Stimulated activated CD8-positive, alpha-beta memory T cell treated with anti-CD3 and anti-CD28 coated beads, Interleukin-7, amount 100 ng/mL, for 48 hours (primary cell): ENCODE measurements at places on chromosomes 7 and 10.

DNA sequence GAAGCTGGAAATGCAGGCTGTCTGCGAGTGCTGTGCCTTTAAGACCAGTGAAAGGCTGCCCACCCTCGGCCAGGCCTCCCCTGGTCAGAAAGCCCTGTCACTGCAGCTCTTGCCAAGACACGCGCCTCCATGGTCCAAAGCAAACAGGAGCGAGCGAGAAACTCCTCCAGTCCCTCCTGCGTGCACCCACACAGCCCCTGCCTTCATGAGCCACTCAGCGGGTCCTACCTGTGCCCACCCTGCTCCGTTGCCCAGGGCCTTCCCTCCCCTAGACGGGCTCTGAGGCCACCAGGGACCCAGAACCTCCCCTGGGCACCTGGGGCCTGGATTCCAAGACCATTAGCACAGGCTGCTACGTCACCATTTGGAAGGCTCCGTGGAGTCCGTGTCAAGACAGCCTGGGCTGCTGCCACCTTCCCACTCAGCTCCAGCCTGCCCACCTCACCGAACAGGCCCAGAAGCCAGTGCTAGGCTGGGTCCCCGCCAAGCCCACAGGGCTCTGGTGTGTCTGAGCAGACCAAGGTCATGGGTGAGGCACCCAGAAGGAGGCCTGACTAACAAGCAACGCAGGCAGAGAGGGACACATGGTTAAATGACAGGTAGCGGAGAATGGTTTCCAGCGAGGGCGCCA is 144.5 kb downstream of the NEURL1 start:
- DNase-seq: no peak

DNA sequence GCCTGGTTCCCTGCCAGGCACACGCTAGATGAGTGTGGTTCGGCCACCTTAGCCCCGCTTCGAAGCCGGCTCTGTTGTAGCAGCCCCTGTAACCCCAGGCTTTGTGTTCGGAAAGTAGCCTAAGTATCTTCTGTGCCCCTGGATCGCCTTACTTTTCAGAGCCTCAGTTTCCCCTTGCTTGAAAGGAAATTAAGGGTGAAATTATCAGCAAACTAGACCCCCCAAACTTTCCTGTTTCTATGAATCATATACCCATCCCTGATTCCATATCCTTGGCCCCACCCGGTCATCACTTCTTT is 312 bp downstream of the PDCD11 start:
- no peak for DNase-seq

DNA sequence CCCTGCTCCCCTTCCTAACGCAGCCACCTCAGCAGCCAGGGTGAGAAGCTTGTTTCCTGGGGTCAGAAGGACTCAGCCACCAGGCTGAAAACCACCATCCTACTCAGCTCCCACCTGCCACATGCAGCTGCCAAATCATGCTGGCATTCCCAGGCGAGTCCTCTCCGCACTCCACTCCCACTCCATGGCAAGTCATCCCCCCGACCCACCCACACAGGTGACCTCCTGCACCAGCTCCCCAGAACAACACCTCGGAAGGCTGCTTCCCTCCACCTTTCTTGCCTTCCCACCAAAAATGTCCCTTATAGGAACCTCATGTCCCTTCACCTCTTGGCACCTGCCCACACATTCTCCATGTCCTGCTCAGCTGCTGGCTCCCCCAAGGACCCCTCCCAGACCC is 4.6 kb downstream of the PDAP1 start:
- no peak for DNase-seq

GRCh38 chr7:36216063-36216684 is 63.1 kb downstream of the EEPD1 start:
- DNase-seq: no peak

DNA sequence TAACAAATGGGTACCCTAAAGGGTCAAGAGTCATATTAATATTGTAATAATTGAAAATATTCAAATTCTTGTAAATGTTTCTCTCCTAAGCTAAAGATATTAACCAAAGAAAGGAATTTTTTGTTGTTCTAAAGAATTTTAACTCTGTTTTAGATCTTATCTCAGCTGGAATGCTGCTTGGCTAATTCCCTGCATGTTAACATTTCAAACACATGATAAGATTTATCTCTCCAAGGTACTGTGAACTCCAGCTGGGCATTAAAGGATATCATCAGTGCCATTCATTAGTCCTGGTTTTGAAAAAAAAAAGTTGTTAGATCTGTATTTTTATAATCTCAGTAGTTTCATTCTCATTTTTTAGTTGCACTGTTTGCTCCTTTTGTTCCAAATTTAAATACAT is 76.9 kb downstream of the MAPK8 start:
- no peak for DNase-seq

DNA sequence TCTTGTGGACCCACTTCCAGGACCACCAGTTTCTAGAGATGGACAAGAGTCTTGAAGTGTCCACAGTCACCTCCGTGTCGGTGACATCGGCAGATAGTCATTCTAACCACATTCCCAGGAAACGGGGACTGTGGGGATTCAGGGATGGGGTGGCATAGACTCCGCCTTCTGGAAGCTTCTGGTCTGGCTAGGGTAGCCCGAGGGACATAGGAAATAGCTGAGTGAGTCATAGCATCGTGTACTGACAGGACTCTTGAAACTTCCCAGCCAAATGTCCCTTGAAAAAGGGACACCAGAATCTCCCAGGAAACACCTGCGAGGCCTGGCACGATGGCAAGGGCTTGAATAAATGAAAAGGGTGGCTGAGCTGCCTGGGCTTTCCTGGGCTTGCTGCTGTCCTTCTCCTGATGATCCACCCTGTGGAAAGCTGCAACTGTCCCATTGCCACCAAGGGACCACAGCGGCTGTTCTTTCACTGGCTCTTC is 84.1 kb upstream of the LRRC4 start:
- no peak for DNase-seq

GRCh38 chr7:79298145-79298760 is 155.2 kb downstream of the MAGI2 start:
- DNase-seq: no peak

DNA sequence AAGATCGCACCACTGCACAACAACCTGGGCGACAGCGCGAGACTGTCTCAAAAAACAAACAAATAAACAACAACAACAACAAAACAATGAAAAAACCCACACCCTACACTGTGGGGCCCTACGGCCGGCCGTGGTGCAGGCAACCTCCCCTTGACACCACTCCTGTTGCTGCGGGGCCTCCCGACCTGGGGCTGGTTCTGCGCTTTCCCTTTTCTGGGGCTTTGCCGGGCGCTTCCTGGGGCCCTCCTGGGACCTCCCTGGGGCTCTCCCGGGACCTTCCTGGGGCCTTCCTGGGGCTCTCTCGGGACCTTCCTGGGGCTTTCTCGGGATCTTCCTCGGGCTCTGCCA is 46.6 kb downstream of the INSIG1 start:
- no peak for DNase-seq

- no peak for DNase-seq
These were observed 303.5 kb downstream of the OTUD1 start for GRCh38 chr10:23742368-23742767.

- DNase-seq: no peak
These were observed 38.5 kb downstream of the BNIP3 start for GRCh38 chr10:131943021-131943814.

DNA sequence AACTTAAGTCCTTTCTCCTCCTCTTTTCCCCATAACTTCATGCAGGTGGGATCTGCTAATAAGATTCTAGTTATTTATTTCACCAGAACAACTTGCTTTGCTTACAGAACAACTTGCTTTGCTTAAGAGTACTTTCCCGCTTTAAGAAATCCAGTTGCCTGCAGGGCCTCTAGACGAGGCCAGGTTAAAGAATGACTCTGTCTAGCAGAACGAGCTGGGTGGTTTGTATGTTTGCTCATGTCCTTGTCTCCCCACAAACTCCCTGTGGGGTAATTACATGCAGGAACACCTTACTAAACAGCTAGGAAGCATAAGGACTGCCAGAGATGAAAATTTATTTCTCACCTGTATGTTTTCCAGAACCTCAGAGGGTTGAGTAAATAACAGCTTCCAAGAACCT is 8.8 kb upstream of the FZD8 start:
- no peak for DNase-seq

- DNase-seq: no peak
These were observed 17.7 kb upstream of the NODAL start for GRCh38 chr10:70459061-70459773.

DNA sequence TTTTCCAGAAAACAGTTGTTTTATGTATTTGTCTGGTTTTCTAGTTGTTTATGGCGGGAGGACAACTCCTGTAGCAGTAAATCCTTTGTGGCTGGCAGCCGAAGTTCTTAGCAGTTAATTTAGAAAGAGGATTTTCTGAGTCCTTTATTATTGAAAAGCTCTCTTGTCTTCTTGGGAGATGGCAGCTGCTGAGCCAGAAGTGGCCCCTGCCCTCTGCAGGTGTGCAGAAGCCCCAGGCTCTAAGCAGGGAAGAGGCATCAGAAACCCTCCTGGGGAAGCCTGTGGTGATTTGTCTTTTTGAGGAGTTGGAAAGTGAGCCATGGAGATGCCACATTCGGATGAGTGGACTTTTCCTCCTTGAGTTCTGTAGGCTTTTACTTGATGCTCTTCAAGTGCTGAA is 106.3 kb downstream of the GLRX3 start:
- DNase-seq: no peak

- no peak for DNase-seq
These were observed 62.6 kb downstream of the EBF3 start for GRCh38 chr10:129901389-129902006.

- DNase-seq: no peak
These were observed 566.9 kb downstream of the TCERG1L start for GRCh38 chr10:130744631-130745030.

- no peak for DNase-seq
These were observed 125.6 kb downstream of the DIP2C start for GRCh38 chr10:563827-564226.

GRCh38 chr10:73931767-73932619 is 21.1 kb downstream of the PLAU start:
- no peak for DNase-seq

DNA sequence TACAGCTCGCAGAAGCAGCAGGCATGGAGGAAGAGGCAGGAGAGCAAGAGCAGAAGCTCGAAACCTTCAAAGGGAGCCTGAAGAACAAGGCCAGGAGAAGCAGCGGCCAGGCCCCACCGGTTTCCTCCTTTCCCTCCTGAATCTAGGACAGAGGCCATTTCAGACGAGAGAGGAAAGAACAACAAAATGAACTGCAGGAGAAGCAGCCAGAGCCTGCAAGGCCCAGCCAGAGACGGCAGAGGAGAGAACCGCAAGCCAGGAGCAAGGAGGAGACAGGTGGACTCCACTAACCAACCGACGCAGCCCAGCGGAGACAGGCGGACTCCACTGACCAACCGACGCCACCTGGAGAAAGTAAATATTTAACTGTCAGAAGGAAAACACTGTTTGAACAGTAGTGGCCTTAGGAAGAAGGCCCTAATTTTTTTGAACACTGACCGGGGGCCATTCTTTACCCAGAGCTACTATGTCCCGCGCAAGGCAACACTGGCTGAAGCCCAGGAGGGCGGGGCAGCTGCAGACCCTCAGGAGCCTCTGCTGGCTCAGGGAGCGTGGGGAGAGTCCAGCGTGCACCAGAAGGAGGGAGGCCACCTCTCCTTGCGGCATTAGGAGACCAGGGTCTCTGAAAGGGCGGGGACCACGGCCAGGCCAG is 559.2 kb downstream of the PTPRN2 start:
- no peak for DNase-seq

DNA sequence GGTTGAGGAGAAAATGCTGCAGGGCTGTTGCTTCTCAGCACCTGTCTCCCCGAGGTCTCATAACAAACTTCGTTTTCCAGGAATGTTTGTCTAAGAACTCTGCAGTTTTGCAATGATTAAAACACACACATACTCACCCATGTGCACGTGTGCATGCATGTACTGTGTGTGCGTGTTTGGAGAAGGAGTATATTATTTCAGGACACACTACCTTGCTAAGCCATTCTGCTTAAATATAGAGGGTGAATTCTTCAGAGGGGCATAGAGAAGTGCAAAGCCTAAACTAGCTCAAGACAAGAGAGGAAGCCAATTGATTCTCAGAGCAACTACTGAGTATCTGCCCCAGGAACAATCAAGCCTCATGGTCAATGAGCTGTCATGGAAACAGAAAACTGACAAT is 298.4 kb upstream of the MGMT start:
- no peak for DNase-seq

- no peak for DNase-seq
These were observed 202.7 kb downstream of the TAX1BP1 start for GRCh38 chr7:27942711-27943110.

GRCh38 chr7:33937871-33938270 is 32.5 kb downstream of the BMPER start:
- no peak for DNase-seq

- no peak for DNase-seq
These were observed 643.4 kb downstream of the DNAJB9 start for GRCh38 chr7:109213081-109213480.

GRCh38 chr7:19248681-19249080 is 103.5 kb upstream of the FERD3L start:
- no peak for DNase-seq

DNA sequence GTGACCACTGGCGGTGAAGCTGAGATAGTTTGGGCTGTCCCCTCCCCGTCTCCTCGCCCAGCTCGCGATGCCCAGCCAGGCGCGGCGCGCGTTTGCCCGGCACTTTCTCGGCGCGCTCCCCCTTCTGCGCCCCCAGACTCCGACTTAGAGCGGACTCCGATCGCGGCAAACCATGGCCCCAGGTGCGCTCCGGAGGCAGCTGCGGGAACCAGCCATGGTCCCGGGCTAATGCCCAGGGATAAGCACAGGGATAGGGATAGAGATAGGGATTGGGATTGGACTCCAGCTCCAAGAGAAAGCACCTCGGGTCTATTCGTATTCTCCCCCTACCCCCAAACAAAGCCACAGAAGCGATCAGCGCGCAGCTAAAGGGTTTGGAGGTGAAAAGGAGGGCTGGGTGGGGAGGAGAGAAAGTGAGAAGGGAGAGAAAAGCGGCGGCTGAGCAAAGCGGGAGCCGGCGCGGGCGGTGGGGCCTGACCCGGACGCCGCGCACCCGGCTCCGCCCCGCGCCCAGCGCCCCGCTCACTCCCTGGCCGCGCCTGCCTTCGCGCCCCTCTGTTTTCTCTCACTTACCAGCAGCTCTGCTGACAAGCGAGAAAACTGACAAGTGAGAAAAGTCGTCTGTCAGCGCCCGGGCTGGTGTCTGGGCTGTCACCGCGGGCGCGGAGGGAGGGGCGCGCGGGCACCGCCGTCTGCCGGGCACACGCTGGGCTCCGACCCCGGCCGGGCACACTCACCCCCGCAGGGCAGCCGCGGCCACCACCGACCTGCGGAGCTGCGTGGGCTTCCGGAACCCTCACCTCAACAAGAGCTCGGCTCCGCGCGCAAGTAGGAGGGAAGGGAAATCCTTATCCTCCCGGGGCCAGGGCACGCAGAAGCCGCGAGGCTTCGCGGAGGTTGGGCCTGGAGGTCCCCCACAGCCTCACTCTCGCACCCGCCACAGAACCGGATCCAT is at the start of gene PDE1C:
PDE1C (minus strand) TSS at position 2 of the 955 bp plus-strand sequence.
- no peak for DNase-seq

DNA sequence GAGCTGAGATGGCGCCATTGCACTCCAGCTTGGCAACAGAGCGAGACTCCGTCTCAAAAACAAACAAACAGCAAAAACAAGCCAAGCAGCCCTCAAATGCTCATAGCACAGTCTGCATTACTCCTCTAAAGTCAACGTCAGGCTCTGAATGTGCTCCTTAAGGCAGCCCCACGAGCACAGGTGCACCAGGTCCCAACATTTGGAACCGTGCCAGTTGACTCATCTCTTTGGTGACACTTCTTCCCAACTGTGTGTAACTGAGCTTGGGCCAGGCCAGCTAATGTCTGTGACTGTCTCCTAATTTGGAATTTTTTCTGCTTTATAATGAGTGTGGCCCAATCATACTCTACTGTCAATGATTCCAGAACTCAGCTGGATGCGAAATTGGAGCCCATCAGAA is 66.3 kb upstream of the EFCAB10 start:
- DNase-seq: no peak
